Central memory CD8-positive, alpha-beta T cell (primary cell): ENCODE measurements at places on chromosomes 5 and 9.

- H3K27me3 ChIP-seq: no peaks in the 10 kb centered on the region
- no peak overlapping the region for H3K4me3 ChIP-seq
- DNase-seq: no peak
- peaks cover 4% of the 10 kb centered on the region for H3K36me3 ChIP-seq
Measured at GRCh38 chr9:105359892-105360291, 87.9 kb upstream of the FSD1L start.

DNA sequence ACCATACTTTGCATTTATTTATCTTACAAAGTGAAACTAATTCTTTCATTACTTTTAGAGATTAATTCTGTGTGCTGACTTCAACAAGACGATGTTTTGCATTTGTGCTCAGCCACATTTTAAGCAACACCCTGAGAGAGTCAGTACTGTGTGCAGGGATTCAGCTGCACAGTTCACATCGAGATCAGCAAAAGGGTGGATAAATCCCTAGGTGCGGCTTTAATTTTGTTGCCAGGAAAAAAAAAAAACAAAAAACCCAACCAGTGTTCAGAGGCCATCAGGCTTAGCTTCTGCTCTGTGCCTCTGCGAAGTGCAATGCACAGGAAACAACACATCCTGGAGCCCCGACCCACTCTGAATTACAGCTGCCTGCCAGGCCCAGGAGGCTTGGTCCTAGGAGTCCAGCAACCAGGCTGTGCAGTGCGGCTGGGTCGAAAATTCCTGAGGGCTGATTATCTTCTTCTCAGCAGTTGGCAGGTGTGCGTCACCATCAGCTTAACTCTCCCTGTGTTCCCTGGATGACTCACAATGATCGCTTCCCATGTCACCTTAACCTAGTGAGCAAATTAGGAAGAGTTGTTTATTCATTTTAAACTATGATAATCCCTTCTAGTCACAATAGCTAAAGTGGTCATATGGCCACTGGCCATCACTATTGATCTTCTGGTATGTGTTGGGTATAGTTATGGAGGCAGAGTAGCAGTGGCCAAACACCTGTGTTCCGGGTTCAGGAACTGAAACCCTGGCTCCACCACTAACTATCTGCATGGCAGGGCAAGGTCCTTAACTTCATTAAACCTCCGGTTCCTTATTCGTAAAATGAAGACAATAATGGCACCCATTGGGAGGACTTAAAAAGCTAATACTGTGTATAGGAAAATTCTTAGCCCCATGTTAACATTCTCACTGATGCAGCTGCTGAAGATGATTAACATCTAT is 31.2 kb upstream of the NDUFB6 start:
- no peak overlapping the region for H3K27ac ChIP-seq
- H3K27me3 ChIP-seq: peaks cover 37% of the 10 kb centered on the region
- H3K4me1 ChIP-seq: no peaks in the 10 kb centered on the region
- H3K36me3 ChIP-seq: no peaks in the 10 kb centered on the region

GRCh38 chr9:94746541-94747370 is 20.3 kb downstream of the AOPEP start:
- DNase-seq: no peak
- no peaks in the 10 kb centered on the region for H3K4me1 ChIP-seq
- no peak overlapping the region for H3K27ac ChIP-seq
- no peaks in the 10 kb centered on the region for H3K27me3 ChIP-seq
- no peaks in the 10 kb centered on the region for H3K36me3 ChIP-seq
- no peak overlapping the region for H3K4me3 ChIP-seq

DNA sequence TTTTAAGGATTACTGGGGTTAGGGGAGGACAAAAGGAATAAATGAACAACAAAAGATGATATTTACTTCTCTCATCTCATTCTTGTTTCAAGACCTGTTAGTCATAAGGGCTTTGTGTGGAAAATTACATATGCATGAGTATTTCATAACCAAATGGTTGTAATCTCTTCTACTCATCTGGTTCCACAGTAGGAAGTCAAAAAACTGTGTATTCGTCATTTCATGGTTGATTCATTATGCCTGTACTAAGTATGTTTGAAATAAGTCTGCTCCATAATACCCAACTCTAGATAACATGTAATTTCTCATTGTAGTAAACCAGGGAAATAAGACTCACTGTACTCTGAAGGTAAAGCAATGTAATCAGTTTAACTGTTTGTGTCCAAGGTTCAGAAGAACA is 212.9 kb downstream of the ARRDC3 start:
- no peak overlapping the region for H3K27ac ChIP-seq
- H3K4me1 ChIP-seq: no peaks in the 10 kb centered on the region
- no peaks in the 10 kb centered on the region for H3K36me3 ChIP-seq
- no peak for DNase-seq
- H3K27me3 ChIP-seq: peaks cover 17% of the 10 kb centered on the region

DNA sequence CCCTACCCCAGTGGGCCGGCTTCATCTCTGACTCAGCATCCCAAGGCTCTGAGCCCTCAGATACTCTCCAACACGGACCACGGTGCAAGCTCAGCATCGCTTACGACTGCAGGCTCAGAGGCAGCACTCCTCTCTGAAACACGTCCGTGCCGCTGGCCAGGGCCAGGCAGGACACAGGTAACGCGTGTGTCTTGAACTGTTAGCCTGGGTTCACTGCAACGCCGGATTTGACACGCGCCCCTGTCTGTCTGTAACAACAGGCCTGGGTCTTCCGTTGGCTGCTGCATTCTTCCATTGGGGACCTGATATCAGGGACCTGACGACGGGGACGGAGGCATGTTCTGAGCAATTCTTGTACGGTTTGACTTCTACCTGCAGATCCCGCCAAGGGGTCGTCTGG is 6.4 kb downstream of the SLC6A3 start:
- DNase-seq: no peak
- peaks cover under 1% of the 10 kb centered on the region for H3K36me3 ChIP-seq
- H3K4me1 ChIP-seq: no peaks in the 10 kb centered on the region
- no peak overlapping the region for H3K27ac ChIP-seq
- H3K27me3 ChIP-seq: peaks cover 53% of the 10 kb centered on the region

DNA sequence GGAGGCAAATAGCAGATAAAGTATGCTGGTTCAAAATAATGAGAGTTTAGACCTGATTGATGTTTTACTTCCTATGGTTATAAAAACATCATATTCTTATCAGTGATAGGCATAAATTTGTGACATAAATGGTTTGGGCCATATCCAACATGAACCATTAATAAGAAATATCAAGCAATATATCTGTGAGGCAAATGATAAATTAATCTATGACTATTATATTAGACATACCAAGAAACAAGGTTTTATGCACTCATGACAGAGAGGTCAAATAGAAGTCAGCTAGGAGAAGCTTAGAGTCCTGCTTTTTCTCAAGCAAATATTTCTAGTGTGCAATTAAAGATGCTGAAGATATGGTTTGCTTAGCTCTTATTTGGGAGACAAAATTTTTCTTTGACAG is 10.4 kb downstream of the SMIM3 start:
- peaks cover 17% of the 10 kb centered on the region for H3K4me1 ChIP-seq
- no peaks in the 10 kb centered on the region for H3K36me3 ChIP-seq
- H3K4me3 ChIP-seq: no peak overlapping the region
- H3K27ac ChIP-seq: no peak overlapping the region
- H3K27me3 ChIP-seq: peaks cover 11% of the 10 kb centered on the region
- no peak for DNase-seq

GRCh38 chr9:22119522-22120158 is 110.5 kb upstream of the CDKN2B start:
- no peaks in the 10 kb centered on the region for H3K4me1 ChIP-seq
- no peaks in the 10 kb centered on the region for H3K36me3 ChIP-seq
- H3K27me3 ChIP-seq: no peaks in the 10 kb centered on the region
- DNase-seq: no peak
- no peak overlapping the region for H3K4me3 ChIP-seq

DNA sequence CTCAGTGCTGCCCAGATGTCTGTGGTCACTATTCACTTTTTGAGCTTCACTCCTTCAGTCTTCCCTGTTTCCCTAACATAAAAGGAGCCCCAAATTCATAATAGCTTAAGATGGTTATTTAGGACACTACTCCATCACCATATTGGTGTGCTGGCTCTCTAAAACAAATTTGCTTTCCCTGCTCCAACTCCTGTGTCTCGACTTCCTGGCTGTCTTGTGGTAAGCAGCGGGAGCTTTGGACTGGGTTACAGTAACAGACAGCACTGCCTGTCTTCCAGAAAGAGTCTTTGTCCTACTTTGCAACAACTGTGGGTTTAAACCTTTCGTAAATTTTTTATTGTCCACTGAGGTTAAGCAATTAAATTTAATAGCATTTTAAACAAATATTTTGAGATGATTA is 389.4 kb downstream of the CDH9 start:
- DNase-seq: no peak
- H3K4me3 ChIP-seq: no peak overlapping the region
- no peak overlapping the region for H3K27ac ChIP-seq
- H3K27me3 ChIP-seq: no peaks in the 10 kb centered on the region
- no peaks in the 10 kb centered on the region for H3K4me1 ChIP-seq

GRCh38 chr9:106866243-106866642 is 3.3 kb downstream of the ZNF462 start:
- peaks cover 47% of the 10 kb centered on the region for H3K27me3 ChIP-seq
- no peak overlapping the region for H3K4me3 ChIP-seq
- H3K36me3 ChIP-seq: no peaks in the 10 kb centered on the region
- no peak overlapping the region for H3K27ac ChIP-seq

DNA sequence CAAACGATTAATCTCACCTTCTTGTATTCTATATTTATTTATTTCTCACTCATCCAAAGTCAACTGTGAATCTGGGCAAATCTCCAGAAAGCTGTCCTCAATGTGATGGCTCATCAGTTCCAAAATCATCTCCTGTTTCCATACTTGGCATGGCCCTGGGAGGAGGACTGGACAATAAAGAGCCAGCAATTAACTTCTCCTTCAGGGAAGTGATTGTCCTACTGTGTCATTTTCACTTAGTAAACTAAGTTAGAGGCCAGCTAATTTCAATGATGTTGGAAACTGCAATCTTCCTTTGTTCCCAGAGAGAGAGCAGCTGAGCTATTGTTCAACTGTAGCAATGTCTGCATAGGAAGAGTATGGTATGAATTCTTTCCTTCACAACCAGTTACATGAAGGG is 17.5 kb downstream of the CDH12 start:
- H3K36me3 ChIP-seq: no peaks in the 10 kb centered on the region
- H3K4me1 ChIP-seq: no peaks in the 10 kb centered on the region
- no peak overlapping the region for H3K27ac ChIP-seq

DNA sequence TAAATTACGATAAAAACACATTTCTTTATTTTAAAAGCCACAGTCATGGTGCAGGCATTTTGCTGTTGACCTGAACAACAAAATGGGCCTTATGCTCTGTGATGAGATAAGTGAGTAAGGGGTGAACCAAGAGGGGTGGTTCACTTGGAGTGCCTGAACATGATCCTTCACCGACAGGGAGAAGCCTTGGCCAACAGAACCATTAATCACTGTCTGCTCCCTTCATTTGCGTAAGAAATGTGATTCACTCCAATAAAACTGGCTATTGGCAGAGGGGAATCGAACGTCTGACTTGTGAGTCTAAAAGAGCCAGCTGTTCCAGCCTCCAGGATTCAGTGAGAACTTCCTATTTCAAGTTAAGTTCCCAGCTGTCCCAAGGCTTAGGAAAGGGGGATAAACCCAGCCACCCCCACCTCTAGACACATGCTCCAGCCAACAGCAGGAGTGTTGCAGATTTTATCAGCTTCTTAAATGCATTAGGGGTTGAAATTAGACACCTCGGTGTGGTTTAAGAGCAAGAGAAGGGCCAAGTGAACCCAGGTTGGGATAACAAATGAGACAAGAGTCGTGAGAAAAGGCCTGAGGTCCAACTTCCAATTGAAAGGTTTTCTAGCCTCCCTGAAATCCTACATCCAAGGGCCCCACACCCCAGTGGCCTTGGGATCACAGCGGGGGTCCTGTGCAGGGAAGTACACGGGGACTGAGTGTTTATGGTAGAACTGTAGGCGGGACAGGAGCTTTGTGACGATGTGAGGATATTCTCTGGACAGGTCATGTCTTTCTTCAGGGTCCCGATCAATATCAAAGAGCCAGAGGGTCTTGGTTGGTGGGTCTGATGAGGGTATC is 131.4 kb upstream of the LHFPL2 start:
- H3K27ac ChIP-seq: no peak overlapping the region
- H3K4me3 ChIP-seq: no peak overlapping the region
- no peaks in the 10 kb centered on the region for H3K27me3 ChIP-seq
- H3K4me1 ChIP-seq: peaks cover 12% of the 10 kb centered on the region
- DNase-seq: no peak
- peaks cover 6% of the 10 kb centered on the region for H3K36me3 ChIP-seq

GRCh38 chr9:36936498-36936831 is 97.6 kb downstream of the PAX5 start:
- H3K27ac ChIP-seq: no peak overlapping the region
- H3K4me3 ChIP-seq: no peak overlapping the region
- DNase-seq: no peak
- H3K36me3 ChIP-seq: peaks cover 2% of the 10 kb centered on the region
- H3K4me1 ChIP-seq: no peaks in the 10 kb centered on the region

DNA sequence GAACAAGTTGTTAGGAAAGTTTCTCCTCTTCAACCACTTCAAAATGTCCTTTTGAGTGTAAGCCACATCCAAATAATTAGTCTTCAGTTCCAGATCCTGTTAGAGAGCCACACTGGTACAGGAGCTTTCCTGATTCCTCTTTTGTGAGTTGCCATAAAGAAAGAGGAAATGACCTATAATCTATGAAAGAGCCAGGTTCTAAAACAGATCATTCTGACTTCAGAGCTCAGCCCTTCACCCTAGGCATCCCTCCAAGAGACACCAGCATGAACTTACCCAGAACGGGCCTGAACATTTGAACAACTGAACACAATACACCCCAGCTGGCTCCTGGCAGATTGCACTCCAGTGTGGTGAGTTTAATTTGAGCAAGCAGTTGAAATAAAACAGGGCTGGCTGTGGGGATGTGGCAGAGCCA is 25.7 kb downstream of the SLC1A1 start:
- no peak overlapping the region for H3K27ac ChIP-seq
- H3K4me3 ChIP-seq: no peak overlapping the region
- no peaks in the 10 kb centered on the region for H3K27me3 ChIP-seq
- peaks cover 16% of the 10 kb centered on the region for H3K4me1 ChIP-seq

DNA sequence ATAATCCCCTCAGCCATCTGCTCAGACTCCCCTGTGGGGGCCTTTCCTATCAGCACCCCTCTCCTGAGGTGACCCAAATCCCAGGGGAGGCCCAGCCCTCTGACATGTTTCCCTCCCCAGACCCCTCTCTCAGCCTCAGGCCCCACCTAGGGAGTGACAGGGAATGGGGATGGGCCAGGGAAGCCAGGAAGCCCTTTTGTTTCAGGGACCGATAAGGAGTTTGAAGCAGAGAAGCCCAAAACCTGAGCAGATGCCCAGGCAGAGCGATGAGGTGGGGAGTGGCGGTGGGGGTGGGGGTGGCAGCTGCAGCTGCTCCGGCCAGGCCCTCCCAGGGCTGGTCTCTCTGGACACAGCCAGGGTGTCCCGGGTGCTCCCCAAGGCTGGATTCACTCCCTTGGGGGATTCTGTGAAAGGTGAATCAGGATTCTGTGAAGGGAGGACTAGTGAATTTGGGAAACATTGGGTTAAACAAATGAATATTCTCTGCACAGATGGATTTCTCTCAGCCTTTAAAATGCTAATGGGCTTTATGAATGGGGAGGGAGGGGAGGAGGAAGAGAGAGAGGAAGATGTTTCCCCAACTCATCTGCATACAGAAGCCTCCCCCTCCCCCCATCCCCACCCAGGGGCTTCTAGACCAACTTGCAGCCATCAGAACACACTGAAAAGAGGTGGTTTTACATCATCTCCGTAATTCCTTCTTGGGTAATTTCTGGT is 17.4 kb downstream of the AKNA start:
- H3K4me3 ChIP-seq: peak overlapping the region; percentile 72
- H3K27ac ChIP-seq: peak overlapping the region; percentile 89
- H3K4me1 ChIP-seq: peaks cover 66% of the 10 kb centered on the region
- DNase-seq: no peak
- H3K27me3 ChIP-seq: no peaks in the 10 kb centered on the region

- H3K36me3 ChIP-seq: no peaks in the 10 kb centered on the region
- no peak overlapping the region for H3K27ac ChIP-seq
- no peak overlapping the region for H3K4me3 ChIP-seq
- H3K4me1 ChIP-seq: no peaks in the 10 kb centered on the region
Measured at GRCh38 chr9:38318759-38319495, 73.6 kb upstream of the ALDH1B1 start.
